ENCODE measurements at places on chromosomes 6 and 20. TPM values are rescaled to one million over a fixed set of nuclear protein-coding genes. Genes with fewer than 3 reads are reported as not detected.
A peak's percentile ranks its signal among the peaks of the same experiment; 100 is the strongest.

DNA sequence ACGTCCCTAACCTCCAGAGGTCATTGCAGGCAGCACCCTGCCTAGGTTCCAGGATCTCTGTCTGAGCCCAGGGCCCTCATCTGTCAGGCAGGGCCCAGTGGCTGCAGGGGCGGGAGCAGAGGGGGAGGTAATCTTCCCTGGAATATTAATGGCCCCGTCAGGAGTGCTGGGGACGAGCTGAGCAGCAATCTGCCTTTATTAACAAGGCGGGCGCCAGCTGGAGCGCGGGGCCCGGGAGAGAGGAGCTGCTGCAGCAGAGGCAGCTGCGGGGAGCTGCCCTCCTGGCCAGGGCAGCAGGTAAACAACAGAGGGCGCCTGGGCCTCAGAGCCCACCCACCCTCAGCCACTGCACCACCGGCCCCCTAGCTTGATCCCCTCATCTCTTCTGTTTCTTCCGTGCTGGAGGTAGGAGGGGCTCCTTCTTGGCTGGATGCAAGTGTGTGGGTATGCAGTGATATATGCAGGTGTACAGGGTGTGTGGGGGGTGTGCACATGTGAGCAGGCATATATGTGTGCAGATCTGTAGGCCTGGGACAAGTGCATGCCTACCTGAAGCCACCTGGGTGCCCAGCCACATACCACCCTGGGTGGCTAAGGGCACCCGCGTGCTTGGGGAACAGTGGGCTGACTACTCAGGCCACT lies 131.8 kb upstream of the MLN start:
- no peaks in the 10 kb centered on the region for H3K36me3 ChIP-seq
- H3K4me3 ChIP-seq, result no peak overlapping the region
- DNase-seq, result no peak
- H3K27ac ChIP-seq, result no peak overlapping the region
- peaks cover 15% of the 10 kb centered on the region for H3K27me3 ChIP-seq

DNA sequence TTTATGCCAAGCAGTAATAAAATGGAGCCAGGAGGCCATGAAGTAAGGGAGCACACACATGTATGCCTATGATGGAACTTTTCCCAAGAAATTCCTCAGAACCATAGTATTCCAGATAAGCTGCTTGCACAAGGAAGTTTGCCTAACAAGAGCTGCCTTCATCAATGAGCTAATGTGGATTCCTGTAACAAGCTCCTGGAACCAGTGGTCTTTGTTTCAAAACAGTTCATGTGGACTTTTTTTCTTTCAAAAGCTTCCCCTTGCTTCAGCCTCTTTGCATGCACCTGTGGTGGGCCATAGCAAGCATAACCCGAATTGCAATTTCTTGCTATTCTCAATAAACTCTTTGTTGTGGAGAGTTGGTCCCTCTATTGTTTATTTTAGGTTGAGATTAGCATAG lies 359.6 kb downstream of the UTRN start:
- H3K27ac ChIP-seq, result no peak overlapping the region
- no peaks in the 10 kb centered on the region for H3K4me1 ChIP-seq
- no peak for DNase-seq
- H3K36me3 ChIP-seq, result no peaks in the 10 kb centered on the region

- peaks cover 38% of the 10 kb centered on the region for H3K4me1 ChIP-seq
- no peak overlapping the region for H3K27ac ChIP-seq
- H3K36me3 ChIP-seq, result peaks cover 12% of the 10 kb centered on the region
- H3K27me3 ChIP-seq, result no peaks in the 10 kb centered on the region
- no peak for DNase-seq
- H3K4me3 ChIP-seq, result no peak overlapping the region
Measured at GRCh38 chr6:11140056-11140455, 28.5 kb upstream of the ERVFRD-1 start.

SLC17A2 gene
- total RNA-seq, result not detected

DNA sequence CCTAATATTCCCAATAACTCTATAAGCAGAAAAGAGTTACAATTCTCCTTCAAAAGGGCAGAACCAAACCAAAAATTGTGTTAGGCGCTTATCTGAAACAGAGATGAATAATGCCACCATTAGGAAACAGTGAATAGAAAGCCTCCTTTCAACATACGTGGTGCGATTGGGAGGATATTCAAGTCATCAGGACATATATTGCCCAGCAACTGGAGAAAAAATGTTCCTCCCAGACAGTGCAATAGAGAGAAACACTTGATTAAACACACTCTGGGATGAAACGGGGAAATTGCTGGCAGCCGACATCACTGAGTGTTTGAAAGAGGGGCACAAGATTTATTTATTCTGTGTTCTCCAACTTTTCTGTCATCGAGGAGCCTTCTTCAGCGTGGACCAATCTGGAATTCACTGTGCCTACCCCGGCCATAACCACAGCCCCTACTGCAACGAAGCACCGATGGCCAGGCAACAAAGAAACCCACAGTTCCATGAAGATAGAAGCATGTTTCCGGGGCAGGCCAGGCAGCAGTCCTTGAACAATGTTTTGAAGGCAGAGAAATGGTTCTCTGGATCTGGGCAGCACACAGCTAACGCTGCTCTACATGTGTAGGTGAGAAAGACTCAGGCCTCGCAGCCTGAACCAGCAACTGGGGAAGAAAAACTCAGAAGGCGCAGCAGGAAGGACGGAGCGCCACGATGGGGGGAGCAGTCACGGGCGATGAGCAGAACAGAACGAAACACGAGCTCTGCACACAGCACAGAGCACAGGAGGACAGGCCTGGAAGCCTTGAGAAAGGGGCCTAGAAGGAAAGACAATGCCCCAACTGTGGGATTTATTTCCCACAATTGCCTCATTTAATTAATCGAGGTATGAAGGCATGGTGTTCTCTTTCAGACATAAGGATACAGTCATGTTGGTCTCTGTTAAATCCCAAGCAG lies 234.2 kb upstream of the FOXQ1 start:
- no peak for DNase-seq
- no peak overlapping the region for H3K27ac ChIP-seq
- H3K36me3 ChIP-seq, result no peaks in the 10 kb centered on the region
- H3K4me3 ChIP-seq, result no peak overlapping the region
- peaks cover 14% of the 10 kb centered on the region for H3K4me1 ChIP-seq
- peaks cover 9% of the 10 kb centered on the region for H3K27me3 ChIP-seq

DNA sequence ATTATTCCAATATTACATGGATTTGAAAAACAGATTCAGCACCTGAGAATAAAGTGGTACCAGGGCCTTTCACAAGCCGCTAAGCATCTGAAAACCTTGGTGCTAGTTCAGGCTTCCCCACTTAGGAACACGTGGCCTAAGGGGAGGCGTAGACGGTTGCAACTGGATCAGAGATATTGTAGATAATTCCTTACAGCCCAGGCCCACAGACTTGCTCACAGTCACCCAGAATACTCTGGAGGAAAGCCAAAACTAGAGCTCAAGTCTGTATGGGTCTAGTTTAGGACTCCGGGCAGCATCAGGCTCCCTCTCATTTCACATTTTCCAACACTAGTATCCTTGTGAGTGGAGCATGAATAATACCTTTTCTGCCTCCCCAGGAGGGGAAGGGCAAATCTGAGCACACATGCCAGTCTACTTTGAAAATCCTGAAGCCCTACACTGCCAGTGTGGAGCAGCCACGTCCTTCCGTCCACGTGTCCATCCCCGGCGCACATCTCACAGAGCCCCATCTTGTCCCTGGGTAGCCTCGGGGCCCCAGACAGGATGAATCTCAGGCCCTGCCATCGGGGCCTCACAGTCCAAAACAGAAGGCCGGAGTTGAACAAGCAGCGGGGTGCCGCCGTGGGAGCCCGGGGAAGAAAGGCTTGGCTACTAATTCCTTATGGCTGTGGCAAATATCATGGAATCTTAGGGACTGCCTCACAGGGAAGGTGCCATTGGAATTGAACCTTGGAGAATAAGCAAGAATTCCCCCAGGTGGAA lies 299.3 kb downstream of the NRN1 start:
- H3K4me1 ChIP-seq, result no peaks in the 10 kb centered on the region
- H3K27ac ChIP-seq, result no peak overlapping the region
- DNase-seq, result peak; percentile 36

GRCh38 chr6:138267971-138268895 lies 49.9 kb upstream of the PBOV1 start:
- H3K27me3 ChIP-seq, result no peaks in the 10 kb centered on the region
- no peaks in the 10 kb centered on the region for H3K4me1 ChIP-seq

PSORS1C1 gene
- 0.53 TPM for total RNA-seq

DNA sequence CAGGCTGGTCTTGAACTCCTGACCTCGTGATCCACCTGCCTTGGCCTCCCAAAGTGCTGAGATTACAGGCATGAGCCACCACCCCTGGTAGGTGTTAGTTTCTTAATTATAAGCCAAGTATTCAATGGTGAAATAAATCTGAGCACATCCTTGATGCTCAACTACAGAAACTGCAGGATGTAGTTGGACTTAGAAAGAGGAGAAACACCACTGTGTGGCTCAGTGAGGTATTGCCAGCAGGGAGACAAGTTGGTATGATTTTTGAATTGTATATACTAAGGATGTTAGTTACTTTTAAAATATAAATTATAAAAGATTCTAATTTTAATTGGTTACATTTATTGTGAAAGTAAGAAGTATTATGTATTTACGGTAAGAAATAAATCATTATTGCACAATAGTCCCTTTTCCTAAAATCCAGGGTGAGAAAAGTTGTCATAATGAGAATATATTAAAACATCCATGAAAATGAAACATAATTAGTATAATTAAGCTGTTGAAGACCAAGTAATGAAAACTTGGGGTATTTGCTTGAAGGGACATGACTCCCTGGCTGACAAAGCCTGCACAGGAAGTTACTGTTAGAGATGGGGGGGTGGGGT lies 17.6 kb downstream of the SLC18B1 start:
- no peaks in the 10 kb centered on the region for H3K27me3 ChIP-seq
- no peaks in the 10 kb centered on the region for H3K4me1 ChIP-seq
- H3K4me3 ChIP-seq, result no peak overlapping the region
- no peak for DNase-seq

EMILIN3 gene
- total RNA-seq, result not detected

APOM gene
- total RNA-seq, result 1.1 TPM

PM20D2 gene
- 52.7 TPM for total RNA-seq

DNA sequence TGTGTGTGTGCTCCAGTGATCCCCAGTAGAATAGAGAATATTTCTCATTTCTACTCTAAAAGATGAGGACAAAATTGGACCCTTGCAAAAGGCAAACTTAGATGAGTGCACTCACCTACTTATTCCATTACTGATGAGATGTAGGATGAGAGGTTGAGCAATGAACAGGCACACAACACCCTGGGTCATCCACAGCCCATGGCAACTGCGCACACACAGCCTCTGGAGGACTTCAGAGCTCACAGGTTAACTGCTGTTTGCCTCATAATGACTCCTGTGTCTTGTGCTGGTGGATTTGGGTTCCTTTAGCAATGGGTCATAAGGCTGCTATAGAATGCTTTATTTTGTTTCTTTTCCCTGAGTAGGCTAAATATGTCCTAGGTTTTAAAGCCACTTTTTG lies 103.6 kb upstream of the TNFAIP3 start:
- no peaks in the 10 kb centered on the region for H3K27me3 ChIP-seq
- DNase-seq, result no peak
- peaks cover 12% of the 10 kb centered on the region for H3K4me1 ChIP-seq
- no peak overlapping the region for H3K27ac ChIP-seq

RAD21L1 gene
- total RNA-seq, result 0.19 TPM

SIRPD gene
- total RNA-seq, result not detected

GRCh38 chr6:11921017-11921438 lies 91.1 kb upstream of the HIVEP1 start:
- peaks cover 29% of the 10 kb centered on the region for H3K4me1 ChIP-seq
- H3K4me3 ChIP-seq, result no peak overlapping the region
- DNase-seq, result peak; percentile 62

DNA sequence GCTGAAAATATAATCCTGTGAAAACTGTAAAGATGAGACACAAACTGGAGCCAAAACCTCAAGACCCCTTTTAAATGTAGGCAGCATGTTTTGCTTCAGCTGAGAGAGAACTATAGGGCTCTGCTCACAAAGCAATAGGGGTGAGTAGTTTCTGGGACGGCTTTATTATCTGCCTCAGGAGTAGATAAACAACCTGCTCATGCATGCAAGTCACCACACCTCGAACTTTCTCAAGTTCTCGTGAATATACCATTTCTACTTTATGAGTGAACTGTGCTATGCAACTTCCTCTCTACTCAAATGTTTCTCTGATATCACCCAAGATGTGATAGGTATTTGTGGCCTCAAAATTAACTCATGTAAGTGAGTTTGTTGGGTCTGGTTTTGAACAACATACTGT lies 7.5 kb upstream of the OOEP start:
- H3K4me1 ChIP-seq, result peaks cover under 1% of the 10 kb centered on the region
- H3K27ac ChIP-seq, result no peak overlapping the region
- H3K27me3 ChIP-seq, result no peaks in the 10 kb centered on the region
- H3K4me3 ChIP-seq, result no peak overlapping the region

PDRG1 gene
- 13.4 TPM for total RNA-seq

PTP4A1 gene
- not detected for total RNA-seq

- no peak overlapping the region for H3K4me3 ChIP-seq
- no peak overlapping the region for H3K27ac ChIP-seq
- no peak for DNase-seq
- no peaks in the 10 kb centered on the region for H3K36me3 ChIP-seq
Measured at GRCh38 chr6:3237761-3238662, 10.6 kb upstream of the TUBB2B start.

DNA sequence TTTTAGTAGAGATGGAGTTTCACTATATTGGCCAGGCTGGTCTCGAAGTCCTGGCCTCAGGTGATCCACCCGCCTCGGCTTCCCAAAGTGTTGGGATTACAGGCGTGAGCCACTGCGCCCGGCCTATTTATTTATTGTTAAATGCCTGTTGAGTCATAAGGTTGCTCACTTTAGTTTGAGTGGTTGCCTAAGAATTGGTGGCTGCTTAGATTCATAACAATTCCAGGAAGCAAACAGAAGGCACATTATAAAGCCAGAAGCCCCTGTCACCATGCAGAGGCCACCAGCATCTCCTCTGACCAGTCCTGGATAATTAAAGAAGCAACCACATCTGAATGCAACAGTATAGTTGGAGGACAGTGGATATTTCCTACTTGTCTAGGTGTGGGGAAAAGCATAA lies 24.0 kb upstream of the ARMH2 start:
- no peaks in the 10 kb centered on the region for H3K27me3 ChIP-seq
- H3K4me3 ChIP-seq, result no peak overlapping the region
- no peaks in the 10 kb centered on the region for H3K36me3 ChIP-seq
- H3K27ac ChIP-seq, result no peak overlapping the region

DNA sequence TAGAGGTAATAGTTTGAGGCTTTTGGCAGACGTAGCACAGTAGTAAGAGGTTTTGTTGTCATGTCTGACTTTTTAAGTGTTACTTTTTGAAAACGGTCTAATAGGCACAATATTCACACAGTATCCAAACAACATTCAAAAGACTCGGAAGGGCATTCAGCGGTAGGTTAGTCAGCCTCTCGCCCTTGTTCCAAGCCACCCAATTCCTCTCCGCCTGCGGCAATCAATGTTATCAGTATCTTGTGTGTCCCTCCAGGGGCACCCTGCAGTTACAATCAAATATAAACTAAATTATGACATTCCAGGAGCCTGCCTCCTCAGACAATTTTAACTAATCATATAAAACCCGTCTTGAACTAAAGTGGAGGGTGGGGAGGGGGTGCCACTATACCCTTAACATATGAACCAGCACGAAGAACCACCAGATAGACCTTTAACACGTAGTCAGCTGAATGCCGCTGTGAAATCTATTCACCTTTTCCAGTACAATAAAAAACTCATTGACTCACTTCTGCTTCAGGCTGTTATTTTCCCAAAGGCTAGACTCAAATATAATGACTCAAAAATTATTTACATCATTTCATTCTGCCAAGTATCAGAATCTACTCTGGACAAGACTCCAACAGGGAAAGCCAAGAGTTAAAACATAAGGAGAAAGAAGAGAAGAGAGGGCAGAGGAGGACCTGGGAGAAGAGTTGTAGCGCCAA lies 1.6 kb downstream of the TENT5A start:
- H3K4me1 ChIP-seq, result peaks cover 21% of the 10 kb centered on the region
- DNase-seq, result no peak
- peaks cover 47% of the 10 kb centered on the region for H3K36me3 ChIP-seq
- H3K27me3 ChIP-seq, result no peaks in the 10 kb centered on the region
- no peak overlapping the region for H3K27ac ChIP-seq
